ENCODE measurements at places on chromosomes 6 and 20.

DNA sequence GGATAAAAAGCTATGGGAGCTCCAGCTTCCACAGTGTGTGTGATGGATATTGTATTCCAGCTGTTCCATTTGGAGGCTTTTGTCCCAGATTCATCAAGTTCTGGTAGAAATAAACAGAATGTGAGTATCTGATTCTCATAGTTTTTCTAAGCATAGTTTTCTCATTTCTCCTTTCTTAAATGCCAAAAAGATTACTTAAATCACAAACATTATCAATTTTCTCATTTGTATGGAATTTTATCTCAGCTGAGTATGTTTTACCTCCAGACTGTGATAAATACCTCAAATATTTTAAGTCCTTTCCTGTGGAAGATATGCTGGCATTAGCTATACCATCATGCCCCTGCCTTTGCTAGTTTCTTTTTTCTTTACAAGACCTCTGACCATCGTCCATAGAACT, 767.3 kb downstream of the TFAP2A start:
- DNase-seq: no peak

- DNase-seq: no peak
These were observed 14.0 kb downstream of the UST start for GRCh38 chr6:148760568-148761526.

DNA sequence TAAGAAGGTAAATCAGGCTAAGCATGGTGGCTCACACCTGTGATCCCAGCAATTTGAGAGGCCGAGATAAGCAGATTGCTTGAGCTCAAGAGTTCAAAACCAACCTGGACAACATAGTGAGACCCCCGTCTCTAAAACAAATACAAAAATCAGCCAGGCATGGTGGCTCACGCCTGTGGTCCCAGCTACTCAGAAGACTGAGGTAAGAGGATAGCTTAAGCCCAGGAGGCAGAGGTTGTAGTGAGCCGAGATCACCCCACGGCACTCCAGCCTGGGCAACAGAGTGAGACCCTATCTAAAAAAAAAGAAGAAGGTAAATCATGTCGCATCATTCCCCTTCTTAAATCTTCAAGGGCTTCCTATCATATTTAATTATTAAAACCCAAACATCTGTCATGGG, 39.0 kb upstream of the PRND start:
- no peak for DNase-seq

GRCh38 chr6:156933201-156934068, 156.3 kb downstream of the ARID1B start:
- DNase-seq: no peak

DNA sequence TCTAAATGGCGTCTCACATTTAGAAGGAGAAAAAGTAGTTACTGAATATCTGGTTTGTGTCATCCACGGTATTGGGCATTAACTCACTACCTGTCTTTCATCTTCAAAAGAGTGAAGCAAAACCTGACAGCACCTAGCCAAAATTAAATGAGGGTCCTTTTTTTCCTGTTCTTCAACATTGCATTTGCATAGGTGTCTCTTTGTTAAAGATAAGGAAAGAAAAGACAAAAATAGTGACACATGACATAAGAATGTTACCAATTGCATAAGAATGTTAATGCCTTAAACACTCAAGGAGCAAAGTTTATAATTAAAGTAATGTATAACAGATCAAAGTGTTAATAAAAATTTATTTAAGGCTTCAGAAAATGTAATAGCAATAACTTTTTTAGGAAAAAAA, 61.4 kb upstream of the MANEA start:
- no peak for DNase-seq

- no peak for DNase-seq
These were observed 22.1 kb downstream of the ZKSCAN3 start for GRCh38 chr6:28371706-28372451.

DNA sequence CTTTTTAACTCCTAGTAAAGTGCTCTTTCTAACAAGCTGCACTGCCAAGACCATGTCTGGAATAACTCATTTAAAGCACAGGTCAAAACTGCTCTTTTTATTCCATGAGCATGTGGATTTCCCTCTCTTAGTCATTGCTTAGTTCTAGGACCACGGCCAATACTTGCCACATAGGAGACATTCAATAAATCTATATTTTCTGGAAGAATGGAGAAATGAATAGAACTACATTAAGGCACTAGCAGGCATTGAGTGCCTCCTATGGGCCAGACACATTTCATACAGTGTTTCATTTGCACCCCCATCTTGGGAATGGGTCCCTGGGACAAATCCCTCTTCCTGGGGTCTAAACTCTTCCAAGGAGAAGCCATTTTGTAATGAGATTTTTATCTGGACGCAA, 552.8 kb upstream of the CITED2 start:
- DNase-seq: no peak

All from SW 1271 (cell line).